Stimulated activated CD4-positive, alpha-beta T cell treated with anti-CD3 and anti-CD28 coated beads, Interleukin-1b, Interleukin-23, amount 100 ng/mL, for 48 hours (primary cell): ENCODE measurements at places on chromosomes 11 and 22.

- no peak for DNase-seq
These were observed 789.4 kb upstream of the KIRREL3 start for GRCh38 chr11:127789927-127790326.

- no peak for DNase-seq
These were observed 10.9 kb downstream of the NCF4 start for GRCh38 chr22:36871669-36872081.

- no peak for DNase-seq
These were observed 51.4 kb downstream of the JAM3 start for GRCh38 chr11:134120143-134120850.

DNA sequence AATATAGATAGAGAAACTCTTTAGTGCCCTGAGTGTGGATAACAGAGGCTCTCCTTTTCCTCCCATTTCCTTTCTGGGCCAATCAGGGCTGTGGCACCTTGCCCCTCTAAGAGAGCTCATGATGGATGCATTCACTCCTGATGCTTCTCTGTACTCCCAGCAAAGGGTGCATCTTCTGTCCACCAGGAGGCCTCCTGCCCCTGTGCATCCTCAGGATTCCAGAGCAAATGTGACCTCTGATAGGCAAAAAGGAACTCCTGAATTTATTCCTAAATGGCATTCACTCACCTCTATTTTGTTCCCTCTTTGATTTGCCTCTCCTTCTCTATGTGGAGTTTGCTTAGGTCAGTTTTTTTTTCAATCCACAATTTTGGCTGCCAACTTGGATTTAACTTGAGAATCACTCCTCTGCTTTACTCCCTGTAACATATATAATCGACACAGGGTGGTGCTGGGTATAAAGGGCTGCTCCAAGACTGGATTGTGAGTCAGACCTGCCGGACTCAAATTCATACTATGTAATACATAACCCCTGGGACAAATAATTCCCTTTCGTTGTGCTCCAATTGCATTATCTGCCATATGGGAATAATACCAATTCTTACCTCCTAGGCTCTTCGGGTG, 1.1 kb upstream of the MRGPRX4 start:
- no peak for DNase-seq

DNA sequence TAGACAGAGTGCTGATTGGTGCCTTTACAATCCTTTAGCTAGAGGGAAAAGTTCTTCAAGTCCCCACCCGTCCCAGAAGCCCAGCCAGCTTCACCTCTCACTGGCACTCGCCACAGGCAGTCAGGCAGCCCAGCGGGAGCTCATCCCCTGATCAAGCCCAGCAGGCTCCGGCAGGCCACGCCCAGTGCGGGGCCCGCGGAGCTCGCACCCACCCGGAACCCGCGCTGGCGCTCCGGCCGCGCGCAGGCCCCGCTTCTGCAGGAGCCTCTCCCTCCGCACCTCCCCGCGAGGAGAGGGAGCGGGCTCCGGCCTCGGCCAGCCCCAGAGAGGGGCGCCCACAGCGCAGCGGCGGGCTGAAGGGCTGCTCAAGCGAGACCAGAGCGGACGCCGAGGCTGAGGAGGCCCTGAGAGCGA, 202.4 kb upstream of the PDGFD start:
- no peak for DNase-seq

DNA sequence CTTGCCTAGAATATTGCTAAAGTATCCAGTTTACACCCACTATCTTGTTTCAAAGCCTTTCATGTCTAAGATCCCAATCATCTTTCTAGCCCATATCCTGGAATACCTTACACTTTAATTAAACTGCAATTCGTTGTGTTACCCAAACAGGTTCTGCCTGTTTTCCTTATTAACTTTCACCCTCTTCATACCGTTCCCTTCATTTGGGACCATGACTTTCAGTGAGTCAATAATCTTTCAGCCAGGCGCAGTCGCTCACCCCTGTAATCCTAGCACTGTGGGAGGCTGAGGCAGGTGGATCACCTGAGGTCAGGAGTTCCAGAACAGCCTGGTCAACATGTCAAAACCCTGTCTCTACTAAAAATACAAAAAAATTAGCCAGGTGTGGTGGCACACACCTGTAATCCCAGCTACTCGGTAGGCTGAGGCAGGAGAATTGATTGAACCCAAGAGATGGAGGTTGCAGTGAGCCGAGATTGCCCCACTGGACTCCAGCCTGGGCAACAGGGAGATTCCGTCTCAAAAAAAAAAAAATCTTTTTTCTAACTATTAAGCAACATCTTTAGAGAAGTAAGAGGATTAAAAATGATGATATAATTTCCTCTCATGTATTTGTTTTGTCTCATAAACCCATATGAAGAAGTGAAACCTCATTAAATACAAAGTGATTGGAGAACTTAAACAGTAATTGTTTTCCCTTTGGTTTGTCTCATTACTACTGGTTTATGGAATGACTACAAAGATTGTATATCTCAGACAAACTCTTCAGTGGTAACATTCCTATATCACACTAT, 20.7 kb downstream of the DMC1 start:
- no peak for DNase-seq

DNA sequence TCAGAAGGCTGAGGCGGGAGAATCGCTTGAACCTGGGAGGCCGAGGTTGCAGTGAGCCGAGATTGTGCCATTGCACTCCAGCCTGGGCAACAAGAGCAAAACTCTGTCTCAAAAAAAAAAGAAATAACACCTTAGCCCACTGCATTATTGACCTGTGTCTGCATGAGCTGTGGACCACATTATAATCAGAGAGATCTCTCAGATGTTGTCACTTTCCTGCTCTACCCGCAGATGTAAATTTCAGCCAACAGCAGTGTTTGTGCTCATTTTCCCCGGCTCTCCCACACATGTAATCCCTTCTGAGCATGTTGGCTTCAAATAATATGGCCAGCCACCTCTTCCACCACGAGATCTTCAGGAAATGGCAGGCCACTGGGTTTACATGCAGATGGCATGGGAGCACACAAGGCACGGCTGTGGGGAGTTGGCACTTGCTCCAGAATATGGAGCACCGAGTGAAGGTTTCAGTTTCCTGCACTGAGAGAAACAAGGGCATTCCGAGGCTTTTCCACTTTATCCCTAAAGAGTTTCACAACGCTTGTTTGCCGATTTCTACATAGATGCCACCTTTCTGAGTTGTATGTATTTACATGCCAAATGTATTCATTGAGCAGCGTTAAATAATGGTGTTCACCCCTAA, 19.7 kb downstream of the CDPF1 start:
- DNase-seq = no peak

- DNase-seq = no peak
These were observed 74.4 kb downstream of the MS4A13 start for GRCh38 chr11:60589611-60590010.

- DNase-seq = no peak
These were observed 55.9 kb downstream of the CERK start for GRCh38 chr22:46682011-46682731.

DNA sequence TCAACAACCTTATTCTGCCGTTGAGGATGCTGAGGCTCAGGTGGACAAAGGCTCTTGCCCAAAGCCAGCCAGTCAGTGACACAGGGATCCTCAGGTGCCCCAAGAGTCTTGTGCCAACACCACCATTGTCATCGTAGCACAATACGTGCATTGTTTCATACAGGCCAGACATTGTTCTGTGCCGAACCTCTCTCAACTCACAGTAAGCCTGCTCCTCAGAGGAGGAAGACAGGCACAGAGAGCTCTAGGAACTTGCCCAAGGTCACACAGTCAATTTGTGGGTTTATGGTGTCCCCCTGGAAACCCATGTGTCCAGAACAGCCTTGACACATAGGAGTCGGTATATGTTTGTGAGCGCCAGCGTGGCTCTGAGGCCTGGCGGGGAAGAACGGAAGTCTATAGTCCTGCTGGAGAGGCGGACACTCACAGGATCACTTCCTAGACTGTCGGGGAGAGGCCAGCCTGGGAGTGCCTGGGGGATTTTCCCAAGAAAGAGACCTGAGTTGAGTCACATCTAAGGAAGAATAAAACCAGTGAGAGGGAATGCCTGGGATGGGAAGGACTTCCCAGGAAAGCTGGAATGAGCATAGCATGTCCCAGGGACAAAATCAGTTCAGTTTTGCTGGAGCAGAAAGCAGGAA, 20.2 kb downstream of the LIF start:
- DNase-seq = no peak

- DNase-seq = no peak
These were observed 222.7 kb upstream of the SESN3 start for GRCh38 chr11:95453616-95454171.

- DNase-seq = no peak
These were observed 48.3 kb upstream of the PICALM start for GRCh38 chr11:86117001-86117711.

- no peak for DNase-seq
These were observed 636.6 kb downstream of the NTM start for GRCh38 chr11:132006884-132007580.
